Stimulated activated CD8-positive, alpha-beta memory T cell treated with anti-CD3 and anti-CD28 coated beads, Interleukin-4, amount 100 ng/mL, for 1 hour (primary cell): ENCODE measurements at places on chromosomes 1 and 21.

DNA sequence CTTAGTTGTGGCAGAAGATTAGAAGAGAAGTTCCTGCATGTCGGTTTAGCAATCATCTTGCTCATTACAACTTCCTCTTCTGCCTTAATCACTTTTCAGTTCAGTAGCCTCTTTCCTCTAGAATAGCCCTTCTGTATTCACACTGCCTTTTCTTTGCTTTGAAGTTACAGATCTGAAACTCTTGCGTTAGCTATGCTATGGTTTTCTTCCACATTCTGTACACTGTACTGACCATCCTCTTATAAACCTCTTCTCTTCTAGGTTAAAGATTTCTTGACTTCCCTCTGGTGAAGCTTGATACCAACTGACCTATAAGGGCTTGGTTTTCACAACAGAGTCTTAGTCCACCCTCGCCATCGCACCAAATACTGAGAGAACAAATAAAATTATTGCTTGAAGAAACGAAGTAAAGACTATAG is 35.0 kb downstream of the C21orf91 start:
- no peak for DNase-seq

GRCh38 chr1:11362547-11363021 is 89.6 kb downstream of the UBIAD1 start:
- no peak for DNase-seq

GRCh38 chr1:25442178-25442577 is 11.5 kb downstream of the MACO1 start:
- no peak for DNase-seq

- DNase-seq = no peak
Observed at GRCh38 chr1:19672237-19672636, 7.6 kb downstream of the HTR6 start.

GRCh38 chr1:53587252-53587988 is 128.2 kb downstream of the DMRTB1 start:
- no peak for DNase-seq
